ENCODE measurements at places on chromosomes 2 and 18. TPM values are rescaled to one million over a fixed set of nuclear protein-coding genes. Genes with fewer than 3 reads are reported as not detected.

The UNC80 gene
- 0.08 TPM for total RNA-seq

DNA sequence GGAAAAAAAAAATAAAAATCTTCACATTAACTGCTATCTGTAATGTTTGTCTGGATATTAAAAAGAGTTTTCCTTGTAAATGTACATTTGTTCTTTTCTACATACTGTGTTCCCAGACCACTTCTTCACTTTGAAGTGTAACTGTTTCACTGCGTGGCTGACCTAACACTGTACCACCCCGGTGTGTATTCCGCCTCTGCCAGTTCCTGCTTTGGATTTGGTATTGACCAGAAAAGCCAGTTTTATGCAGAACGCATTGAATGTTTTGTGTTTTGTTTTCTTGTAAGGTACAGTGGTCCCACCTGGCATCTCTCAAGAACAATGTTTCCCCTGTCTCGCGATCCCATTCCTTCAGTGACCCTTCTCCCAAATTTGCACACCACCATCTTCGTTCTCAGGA, 128.2 kb upstream of the IL1R2 start:
- no peak for DNase-seq

- no peak for DNase-seq
Measured at GRCh38 chr2:82139979-82140611, 1835.5 kb upstream of the LRRTM1 start.

DNA sequence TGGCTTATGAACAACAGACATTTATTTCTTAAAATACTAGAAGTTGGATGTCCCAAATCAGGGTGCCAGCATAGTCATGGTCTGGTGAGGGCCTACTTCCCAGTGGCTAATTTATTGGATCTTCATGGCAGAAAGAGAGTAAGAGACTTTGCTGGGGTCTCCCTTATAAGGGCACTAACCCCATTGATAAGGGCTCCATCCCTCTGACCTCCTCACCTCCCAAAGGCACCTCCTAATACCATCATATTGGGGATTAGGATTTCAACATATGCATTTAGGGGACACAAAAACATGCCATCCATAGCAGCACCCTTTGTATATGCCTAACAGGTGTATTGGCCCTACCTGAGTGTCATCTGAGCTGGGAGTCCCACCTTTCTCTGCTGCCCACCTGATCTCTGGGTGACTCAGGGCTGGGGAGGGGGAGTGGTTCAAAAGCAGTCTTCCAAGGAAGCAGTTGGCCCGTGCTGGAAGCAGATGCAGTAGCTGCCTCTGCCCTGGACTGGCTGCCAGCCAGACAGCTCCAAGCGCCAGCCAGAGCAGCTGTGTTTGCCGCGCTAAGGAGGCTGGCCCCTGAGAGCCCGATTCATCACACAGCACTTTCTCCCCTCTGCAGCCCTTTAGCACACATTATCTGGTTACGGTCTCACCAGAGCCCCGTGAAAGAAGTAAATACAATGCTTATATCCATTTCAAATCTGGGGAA, 84.6 kb downstream of the SMAD7 start:
- no peak for DNase-seq

- no peak for DNase-seq
Measured at GRCh38 chr18:8713691-8714090, 8.3 kb downstream of the MTCL1 start.

GRCh38 chr2:143146366-143146765, 17.1 kb downstream of the ARHGAP15 start:
- DNase-seq: no peak

Data from Panc1 (cell line).